Osteocyte (in vitro differentiated cells): ENCODE measurements at places on chromosomes 4 and X. TPM values are rescaled to one million over a fixed set of nuclear protein-coding genes. Genes with fewer than 3 reads are reported as not detected.

DNA sequence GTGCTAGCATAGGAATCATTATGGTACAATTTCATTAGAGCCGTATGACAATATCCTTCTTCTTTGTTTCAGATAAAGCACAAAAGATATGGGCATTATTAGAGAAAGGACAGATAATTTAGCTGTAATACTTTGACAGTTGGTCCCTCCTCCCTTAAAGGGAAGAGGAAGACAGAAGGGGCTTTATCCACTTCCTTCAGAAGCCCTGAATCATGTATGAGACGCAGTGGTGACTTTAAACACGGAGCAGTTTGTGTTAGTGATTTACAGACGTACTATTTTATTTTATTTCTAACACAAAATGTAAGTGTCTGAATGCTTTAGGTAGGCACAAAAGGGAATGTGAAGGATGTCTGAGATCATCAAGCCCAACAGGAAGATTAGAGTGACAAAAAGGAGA, 467.7 kb downstream of the IL15 start:
- no peak for DNase-seq
- no peaks in the 10 kb centered on the region for H3K27me3 ChIP-seq
- H3K36me3 ChIP-seq = peaks cover 8% of the 10 kb centered on the region
- H3K4me1 ChIP-seq = no peaks in the 10 kb centered on the region
- H3K4me3 ChIP-seq = no peak overlapping the region
- H3K27ac ChIP-seq = no peak overlapping the region

DNA sequence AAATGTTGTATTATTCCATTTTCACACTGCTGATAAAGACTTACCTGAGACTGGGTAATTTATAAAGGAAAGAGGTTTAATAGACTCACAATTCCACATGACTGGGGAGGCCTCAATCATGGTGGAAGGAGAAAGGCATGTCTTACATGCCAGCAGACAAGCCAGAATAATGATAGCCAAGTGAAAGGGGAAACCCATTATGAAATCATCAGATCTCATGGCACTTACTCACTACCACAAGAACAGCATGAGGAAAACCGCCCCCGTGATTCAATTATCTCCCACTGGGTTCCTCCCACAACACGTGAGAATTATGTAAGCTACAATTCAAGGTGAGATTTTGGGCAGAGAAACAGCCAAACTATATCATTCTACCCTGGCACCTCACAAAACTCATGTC, 2535.1 kb downstream of the ARAP2 start:
- no peaks in the 10 kb centered on the region for H3K27me3 ChIP-seq
- H3K4me3 ChIP-seq = no peak overlapping the region
- no peak for DNase-seq
- H3K27ac ChIP-seq = no peak overlapping the region
- peaks cover 32% of the 10 kb centered on the region for H3K36me3 ChIP-seq

GRCh38 chr4:17780501-17781299, 721 bp downstream of the FAM184B start:
- peak overlapping the region; percentile 68 for H3K4me3 ChIP-seq
- H3K4me1 ChIP-seq = peaks cover 14% of the 10 kb centered on the region
- peaks cover 43% of the 10 kb centered on the region for H3K27me3 ChIP-seq
- no peak overlapping the region for H3K27ac ChIP-seq

NPY2R gene
- total RNA-seq = not detected in 2 replicates
